Pulmonary artery endothelial cell (primary cell): ENCODE measurements at places on chromosomes 2 and 18. TPM values are rescaled to one million over a fixed set of nuclear protein-coding genes. Genes with fewer than 3 reads are reported as not detected.

FANCL gene
- total RNA-seq = 13.2 and 14.9 TPM in 2 replicates

CHRNG gene
- total RNA-seq = not detected in 2 replicates

CFAP221 gene
- 1.1 TPM in 1 of 2 replicates, not detected in the other for total RNA-seq

STAT4 gene
- total RNA-seq = 0.13 and 0.56 TPM in 2 replicates

XPO1 gene
- total RNA-seq = 191 and 263 TPM in 2 replicates

DNA sequence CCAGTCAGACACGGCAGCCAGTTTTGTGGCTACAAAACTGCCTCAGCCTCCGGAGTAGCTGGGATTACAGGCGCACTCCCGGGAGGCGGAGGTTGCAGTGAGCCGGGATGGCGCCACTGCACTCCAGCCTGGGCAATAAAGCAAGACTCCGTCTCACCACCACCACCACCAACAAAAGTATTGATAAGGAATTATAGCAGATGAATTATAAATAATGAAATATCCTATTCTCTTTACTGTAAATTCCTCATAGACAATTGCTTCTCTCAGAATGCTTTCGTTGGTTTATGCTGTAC, 1.4 kb upstream of the FAM161A start:
- DNase-seq = no peak

DNA sequence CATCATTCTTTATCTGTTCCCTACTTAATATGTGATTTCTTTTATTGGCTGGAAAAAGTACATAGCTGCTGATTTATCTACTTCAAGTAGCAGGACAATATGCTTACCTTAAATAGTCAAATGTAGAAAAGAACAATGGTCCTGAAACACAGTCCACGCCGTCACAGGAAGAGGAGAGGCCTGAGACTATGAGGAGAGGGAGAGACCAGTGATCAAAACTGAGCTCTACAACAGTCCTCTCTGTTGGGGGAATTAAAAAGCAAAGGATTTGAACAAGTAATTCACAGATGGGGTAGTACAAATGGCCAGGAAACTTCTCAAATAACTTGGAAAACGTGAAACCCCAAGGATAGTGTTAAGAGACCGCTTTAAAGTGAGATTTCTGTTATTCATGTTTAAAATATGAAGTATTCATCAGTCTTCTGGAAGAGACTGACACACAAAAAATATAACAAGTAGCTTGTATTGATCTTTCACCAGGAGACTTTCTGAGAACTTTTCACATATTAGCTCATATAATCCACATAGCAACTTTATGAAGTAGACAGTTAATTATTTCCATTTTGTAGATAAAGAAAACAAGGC, 20.2 kb downstream of the SCYGR8 start:
- peak; percentile 8 for DNase-seq

DNA sequence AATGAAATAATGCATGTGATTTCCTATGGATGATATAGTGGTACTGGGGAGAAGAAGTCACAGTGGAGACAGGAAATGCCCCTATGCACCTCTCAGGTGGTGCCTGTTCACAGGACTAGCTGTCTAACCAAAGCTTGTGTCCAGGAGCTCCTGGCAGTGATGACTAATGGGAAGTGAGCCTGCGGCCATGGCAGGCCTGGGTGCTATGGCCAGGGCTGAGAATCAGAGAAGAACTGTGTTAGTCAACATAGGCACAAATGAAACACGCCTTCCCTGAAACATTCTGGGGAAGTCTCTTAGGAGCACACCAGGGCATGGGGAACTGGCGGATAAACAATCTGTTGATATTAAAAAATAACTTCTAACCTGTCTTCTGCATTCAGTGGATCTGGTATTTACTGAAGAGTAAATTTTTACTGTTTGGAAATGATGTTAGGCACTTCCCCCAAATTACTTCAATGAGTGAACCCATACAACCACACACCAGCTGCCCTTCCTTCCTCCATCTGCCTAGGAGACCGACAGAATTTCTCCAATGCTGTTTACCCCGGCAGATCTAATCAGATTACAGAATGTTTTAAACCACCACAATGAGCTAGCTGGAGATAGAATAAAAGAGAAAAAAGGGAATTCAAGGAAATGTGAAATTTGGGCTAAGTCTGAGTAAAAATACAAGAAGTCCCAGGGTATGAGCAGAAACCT, 67.4 kb downstream of the MEP1B start:
- no peak for DNase-seq

DNA sequence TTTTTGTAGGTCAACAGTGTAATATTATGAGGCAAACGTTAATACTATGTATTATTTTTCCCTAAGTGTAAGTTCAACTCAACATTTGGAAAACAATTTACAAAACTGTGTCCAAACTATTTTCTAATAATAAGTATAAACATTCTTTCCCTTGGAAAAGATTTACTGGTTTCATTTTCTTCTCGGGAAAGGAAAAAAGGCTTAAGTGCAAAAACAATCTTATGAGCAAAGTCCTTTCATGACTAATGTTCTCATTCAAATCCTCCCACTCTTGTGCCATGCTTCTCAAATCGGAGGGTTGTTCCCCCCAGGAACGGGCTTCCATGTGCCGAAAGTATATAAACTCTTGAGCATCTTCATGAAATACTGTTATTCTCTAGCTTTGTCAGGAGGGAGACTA, 19.8 kb upstream of the L3MBTL4 start:
- DNase-seq = no peak

DNA sequence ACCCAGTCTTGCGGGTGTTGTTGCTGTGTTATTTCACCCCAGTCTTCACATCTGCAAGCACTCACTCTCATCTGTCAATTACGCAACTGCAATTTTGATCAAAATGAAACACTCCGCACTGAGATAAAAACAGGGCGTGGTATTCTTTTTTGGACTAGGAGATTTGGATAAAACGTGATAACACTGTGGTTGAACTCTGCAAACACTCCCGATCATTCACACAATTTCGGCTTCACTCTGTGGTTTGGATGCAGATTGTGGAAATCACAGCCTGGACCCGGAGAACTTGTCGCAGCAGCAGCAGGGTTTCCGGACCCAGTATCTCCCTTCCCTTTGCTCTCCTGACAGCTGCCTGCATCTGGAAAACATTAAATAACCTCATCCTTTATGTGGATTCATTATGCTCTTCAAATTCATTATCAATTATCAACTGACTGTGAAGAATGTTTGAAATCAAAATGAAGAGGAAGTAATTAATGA, 49.4 kb upstream of the APCDD1 start:
- no peak for DNase-seq

DNA sequence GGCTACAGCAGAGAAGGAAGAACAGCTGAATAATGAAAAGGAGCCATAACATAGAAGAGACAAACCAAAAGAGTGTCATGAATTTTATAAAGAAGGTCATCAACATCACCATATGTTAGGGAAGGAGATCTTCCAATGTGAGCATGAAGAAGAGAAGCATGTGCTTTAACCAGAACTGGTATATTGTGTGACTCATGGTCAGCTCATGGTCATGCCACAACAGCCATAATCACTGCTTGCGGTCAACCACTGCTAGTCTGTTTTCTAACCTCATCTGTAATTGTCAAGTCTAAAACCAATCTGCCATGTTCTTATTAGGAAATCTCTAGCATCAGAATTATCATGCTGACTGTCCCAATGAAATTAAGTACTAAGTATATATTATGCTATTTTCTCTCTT, 204.1 kb upstream of the VRK2 start:
- no peak for DNase-seq

- no peak for DNase-seq
Measured at GRCh38 chr18:25446972-25447371, 95.0 kb upstream of the ZNF521 start.

GRCh38 chr2:239355139-239355538, 45.7 kb downstream of the HDAC4 start:
- no peak for DNase-seq

- no peak for DNase-seq
Measured at GRCh38 chr2:237689336-237690131, 62.1 kb downstream of the LRRFIP1 start.

GRCh38 chr2:105747991-105748390, 3.3 kb downstream of the NCK2 start:
- no peak for DNase-seq

GRCh38 chr2:71426721-71427120, 26.6 kb upstream of the DYSF start:
- no peak for DNase-seq

GRCh38 chr2:11684894-11685460, 15.0 kb upstream of the NTSR2 start:
- DNase-seq = no peak

- DNase-seq = no peak
Measured at GRCh38 chr2:85810371-85811179, 56.8 kb downstream of the ATOH8 start.

GRCh38 chr2:236865052-236865451, 220.6 kb upstream of the COPS8 start:
- DNase-seq = no peak

GRCh38 chr18:77173275-77174030, 40.9 kb upstream of the MBP start:
- DNase-seq = no peak

GRCh38 chr2:113217455-113218282, 43.9 kb downstream of the PSD4 start:
- DNase-seq = no peak

GRCh38 chr2:194750926-194751325, 906.1 kb upstream of the SLC39A10 start:
- no peak for DNase-seq

DNA sequence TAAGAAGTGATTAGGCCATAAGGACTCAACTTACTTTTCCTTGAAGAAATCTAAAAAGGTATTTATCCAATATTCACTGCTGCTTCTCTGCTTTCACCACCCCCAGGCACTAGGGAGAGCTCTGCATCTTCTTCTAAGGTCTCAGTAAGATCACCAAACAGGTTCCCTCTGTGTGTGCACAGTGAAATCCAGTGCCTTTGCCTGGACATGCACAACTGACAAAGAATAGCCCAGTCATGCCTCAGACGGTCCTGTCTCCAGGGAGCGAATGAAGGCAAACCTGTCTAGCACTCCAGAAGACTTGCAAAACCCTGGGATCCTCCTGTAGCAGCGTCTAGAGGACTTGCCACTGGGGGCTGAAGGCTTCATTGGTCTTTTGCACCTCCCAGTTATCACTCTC, 344.5 kb upstream of the LRATD1 start:
- DNase-seq = no peak

DNA sequence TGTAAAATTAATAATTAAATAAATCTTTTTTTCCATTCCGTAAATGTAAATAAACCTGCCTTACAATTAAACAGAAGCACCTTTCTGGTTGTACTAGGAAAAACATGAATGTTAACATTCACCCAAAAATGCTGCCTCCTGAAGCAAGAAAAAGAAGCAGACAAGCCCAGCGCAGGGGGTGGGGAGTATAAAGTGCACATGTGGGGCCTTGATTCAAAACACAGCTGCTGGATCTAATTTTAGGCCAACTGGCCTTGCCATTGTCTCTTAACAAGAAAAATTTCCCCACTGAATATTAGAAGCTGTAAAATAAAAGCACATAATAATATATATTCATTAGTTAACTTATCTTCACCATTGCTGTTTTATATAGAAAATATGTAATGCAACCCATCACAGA, 28.3 kb downstream of the TCF4 start:
- no peak for DNase-seq

- DNase-seq = no peak
Measured at GRCh38 chr2:101107241-101107640, 43.9 kb downstream of the TBC1D8 start.

GRCh38 chr2:132884705-132885104, 214.7 kb upstream of the LYPD1 start:
- DNase-seq = no peak
